Heart right ventricle (tissue), 16 donors: ENCODE measurements at places on chromosomes 11 and 22. TPM values are rescaled to one million over a fixed set of nuclear protein-coding genes. Genes with fewer than 3 reads are reported as not detected.

DNA sequence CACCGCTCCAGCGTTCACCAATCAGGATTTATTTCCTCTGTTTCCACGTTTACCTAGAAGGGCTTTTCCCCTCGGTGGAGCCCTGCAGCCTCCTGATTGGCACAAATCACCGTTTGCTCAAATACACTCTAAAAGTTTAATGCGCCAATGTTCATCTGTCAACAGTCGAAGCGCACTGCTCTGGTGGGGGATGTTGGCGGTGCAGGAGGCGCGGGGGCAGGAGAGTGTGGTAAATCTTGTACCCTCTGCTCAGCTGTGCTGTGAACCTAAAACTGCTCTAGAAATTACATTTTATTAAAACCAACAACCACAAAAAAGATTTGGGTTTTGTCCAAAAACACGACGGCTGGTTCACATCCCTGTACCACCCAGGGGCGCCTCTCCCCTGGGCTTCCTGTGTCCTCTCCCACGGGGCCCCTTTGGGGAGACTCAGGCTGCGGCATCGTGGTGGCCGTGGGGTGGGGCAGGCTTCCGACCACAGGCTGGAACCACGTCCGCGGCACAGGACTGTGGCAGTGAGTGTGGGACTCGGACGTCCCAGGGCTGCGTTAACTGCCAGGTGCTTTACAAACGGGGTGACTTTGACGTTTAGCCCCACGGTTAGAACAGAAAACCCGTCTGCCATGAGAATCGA, 13.5 kb downstream of the TTLL8 start:
- no peak for DNase-seq

DNA sequence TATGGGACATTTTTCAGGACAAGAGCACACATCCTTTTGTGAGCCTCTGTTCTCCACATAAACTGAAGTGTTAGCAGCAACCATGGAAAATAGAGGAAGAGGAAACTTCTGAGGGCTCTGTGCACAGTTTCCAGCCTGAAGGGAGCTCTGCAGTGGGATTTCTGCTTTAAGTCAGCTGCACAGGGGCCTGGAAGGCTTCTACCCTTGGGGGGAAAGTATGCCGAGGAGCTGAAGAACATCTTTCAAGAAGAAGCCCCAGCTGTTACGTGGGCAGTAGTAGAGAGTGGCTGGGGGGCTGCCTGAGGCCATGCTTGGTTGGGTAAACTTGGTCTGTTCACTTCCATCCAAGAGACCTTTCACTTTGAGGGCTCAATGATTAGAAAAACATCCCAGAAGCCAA, 82.7 kb upstream of the EED start:
- no peak for DNase-seq

DNA sequence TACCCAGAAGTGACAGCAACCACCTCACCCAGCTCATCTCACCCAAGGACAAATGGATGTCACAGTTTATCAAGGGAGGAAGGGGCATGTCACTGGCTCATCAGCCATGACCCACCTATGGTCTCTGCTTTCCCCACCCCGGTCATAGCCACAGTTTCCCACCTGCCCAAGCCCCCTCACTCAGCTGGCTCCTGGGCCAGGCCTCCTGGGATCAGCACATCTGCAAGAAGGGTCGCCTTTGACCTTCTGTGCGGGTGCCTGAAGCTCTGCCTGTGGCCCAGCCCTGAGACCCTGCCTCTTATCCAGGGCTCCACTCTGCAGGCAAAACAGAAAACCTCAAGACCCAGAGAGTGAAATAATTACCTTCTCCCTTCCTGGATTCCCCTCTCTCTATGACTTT, 236.4 kb downstream of the BUD13 start:
- no peak for DNase-seq

GRCh38 chr11:1256257-1257045, 33.6 kb downstream of the MUC5B start:
- no peak for DNase-seq

- no peak for DNase-seq
Measured at GRCh38 chr11:92376146-92376599, 151.6 kb downstream of the FAT3 start.

- DNase-seq, result no peak
Measured at GRCh38 chr11:10695833-10696232, 2.3 kb upstream of the IRAG1 start.

GRCh38 chr11:11415901-11416300, 62.9 kb upstream of the CSNK2A3 start:
- DNase-seq, result no peak

GRCh38 chr11:57428643-57429042, 1.7 kb upstream of the SLC43A3 start:
- DNase-seq, result no peak

- DNase-seq, result no peak
Measured at GRCh38 chr11:115656669-115657068, 152.5 kb upstream of the CADM1 start.

DNA sequence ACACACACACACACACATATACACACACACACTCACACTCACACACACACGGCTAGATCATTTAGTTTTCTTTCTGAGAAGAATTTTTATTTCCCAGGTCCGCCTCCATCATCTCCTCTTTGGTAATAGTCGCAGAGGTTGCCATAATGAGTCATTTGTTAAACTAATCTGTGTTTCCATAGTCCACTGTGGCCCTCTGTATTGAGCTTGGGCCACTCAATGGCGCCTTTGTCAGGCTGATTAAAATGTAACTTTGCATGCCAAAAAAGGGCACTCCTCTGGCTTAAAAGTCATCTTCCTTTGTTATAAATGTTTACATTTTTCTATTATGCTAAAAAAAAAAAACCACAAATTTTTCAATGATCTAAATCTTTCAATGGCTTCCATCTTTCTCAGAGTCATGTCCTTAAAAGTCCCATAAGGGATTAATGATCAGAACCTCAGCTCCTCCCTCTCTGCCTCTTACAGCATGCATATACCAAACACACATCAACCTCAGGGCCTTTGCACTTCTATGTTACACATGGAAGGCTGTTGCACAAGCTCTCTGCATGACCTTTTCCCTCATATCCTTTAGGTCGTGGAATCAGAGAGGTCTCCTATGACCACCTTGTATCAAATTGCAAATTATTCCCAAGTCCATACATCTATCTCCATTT, 35.3 kb downstream of the EHF start:
- no peak for DNase-seq

GRCh38 chr11:120184946-120185705, 25.7 kb upstream of the OAF start:
- peak; percentile 82 for DNase-seq

DNA sequence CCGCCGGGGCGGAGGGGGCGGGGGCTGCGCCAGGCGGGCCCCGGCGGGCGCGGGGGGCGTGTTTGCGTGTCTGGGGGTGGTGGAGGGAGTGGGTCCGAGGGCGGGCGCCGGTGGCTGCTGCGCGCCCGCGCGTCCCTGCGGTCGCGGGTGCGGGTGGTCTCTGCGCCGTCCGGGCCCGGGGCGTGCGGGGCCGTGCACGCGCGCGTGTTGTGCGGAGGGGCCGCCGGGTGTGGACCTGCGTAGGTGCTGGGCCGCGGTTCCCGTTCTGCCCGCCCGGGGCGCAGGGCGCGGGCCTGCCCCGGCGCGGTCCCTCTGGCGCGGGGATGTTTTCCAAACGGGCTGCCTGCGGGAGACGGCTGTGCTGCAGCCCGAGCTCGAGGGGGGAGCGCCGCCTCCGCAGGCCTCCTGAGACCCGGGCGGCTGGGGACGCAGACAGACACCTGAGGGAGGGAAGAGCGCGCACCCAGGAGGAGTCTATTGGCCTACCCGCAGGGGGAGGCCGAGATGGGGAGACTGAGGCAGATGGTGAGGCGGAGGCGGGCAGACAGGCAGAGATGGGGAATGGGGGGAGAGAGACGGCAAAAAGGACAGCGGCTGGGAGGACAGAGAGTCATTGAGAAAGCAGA, 442 bp downstream of the PELI3 start:
- peak; percentile 49 for DNase-seq

DNA sequence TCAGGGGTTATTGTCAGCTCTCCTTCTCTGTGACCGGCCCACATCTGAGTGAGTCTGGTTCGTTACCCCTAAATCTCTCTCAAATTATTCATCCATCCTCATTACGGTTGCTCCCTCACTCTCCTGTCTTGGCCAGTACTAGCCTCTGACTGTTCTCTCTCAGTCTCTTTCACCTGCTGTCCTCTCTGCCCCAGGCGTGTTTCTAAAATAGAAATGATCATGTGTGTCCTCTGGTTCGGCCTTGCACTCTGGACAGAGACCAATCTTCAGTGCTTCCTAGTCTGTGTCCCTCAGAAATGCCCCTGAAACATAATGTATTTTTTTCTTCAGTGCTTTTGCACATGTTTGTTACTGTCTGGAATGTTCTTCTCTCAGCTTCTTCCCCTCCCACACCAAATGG, 4.9 kb downstream of the PSMD13 start:
- no peak for DNase-seq

DNA sequence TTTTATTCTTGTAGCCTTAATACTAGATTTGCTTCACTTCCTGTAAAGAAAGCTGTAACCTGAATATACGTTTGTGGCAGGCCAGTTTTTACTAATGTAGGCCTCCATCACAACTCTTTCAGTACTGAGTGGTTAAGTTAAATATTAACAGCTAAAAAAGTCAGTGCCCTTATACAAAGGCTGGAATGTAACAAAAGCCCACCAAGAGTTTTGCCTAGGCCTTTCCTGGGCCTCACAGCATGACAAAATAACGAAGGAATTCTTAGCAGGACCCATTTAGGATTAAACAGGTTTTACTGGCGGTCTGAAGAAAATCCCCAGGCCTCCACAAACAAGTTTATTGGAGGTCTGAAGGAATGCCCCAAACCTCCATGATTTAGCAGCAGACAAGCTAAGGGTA, 43.7 kb downstream of the PIWIL3 start:
- DNase-seq, result no peak

DNA sequence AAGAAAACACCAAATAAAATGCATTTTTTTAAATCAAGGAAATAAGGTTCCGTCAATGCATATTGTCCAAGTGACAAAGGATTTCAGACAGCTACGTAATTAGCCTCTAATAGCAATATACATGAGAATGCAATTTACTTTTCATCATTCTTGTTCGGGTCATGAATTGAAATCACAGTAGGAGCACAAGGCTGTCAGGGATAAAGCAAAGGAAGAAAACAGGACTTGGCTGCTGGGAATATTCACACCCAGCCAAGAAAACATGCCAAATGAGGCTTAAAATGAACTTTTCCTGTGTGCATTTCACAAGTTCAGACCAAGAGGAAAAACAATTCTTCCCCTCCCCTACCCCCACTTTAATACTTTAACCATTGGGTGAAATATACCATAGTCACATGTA, 188.6 kb downstream of the CWF19L2 start:
- no peak for DNase-seq

GRCh38 chr11:59560702-59561473, 49.5 kb downstream of the OR4D9 start:
- peak; percentile 87 for DNase-seq

DNA sequence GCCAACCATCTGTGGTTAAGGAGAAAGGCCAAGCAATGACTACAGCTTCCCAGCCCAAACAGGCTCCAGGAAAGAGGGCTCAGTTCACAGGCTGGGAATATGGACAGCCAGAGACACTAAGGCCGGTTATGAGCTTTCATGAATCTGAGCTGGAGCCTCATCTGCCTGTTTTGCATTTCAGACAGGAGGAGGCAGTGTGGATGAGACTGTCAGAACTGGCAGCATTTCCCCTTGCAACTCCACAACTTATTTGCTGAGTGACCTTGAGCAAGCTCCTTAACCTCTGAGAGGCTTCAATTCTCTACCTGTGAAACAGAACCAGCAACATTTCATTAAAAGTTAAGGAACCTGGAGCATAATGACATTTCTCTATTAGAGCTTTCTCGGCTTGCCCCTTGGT, 264.0 kb downstream of the ETS1 start:
- peak; percentile 32 for DNase-seq

DNA sequence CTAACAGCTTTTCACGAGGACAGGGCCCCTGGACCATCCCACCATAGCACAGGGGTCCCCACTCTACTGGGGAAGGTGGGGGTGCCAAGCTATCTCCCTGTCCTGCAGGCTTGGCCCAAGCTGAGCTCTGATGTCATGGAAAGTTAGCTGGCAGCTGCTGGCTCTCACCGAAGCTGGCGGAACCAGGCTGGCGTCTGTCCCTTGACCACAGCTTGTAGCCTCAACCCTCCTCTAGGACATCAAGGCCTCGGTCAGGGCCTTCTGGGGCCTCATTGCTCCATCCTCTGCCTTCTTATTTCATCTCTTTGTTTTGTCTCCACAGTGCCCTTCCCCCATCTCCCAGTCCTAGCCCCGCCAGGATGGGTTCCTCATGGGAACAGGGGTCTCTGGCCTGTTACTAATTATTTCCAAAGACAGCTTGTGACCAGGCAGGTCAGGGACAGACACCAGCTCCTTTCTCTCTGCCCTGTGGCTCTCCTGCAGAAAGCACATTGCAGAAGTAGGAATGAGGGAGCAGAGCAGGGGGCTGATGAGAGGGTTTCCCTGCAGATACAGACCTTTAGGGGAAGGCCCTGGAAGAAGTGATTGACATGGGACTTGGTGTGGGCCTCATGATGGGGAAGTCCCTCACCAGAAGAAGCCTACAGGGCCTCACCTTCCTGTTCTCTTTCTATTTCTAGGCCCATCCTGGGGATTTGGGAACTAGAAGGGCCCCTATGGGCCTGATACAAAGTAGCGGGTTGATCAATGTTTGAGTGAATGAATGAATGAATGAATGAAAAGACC, 97.5 kb upstream of the ALX4 start:
- peak; percentile 27 for DNase-seq

DNA sequence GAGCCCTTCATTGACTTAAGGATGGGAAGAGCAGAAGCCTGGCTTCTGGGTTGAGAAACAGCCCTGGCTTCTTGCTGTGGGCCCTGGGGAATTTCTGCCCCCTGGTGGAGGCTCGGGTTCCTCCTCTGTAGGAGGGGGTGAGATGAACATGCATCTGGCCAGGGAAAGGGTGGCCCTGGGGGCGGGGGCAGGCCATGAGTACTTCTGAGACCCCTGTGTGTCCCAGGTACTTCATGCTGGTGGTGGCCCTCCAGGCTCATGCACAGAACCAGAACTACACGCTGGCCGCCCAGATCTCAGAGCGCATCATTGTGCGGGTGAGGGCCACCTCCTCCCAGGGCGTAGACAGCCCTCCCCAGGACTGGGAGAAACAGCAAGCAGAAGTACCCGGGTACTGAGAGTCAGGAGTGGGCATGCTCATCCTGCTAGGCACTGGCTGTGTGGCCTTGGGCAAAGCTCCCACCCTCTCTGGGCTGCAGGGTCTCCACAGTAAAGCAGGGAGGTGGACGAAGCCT, 15.8 kb downstream of the TMEM258 start:
- peak; percentile 35 for DNase-seq

Gene TYR
- not detected for total RNA-seq

Gene USP2
- 160 TPM for total RNA-seq

Gene IGLL5
- 0.71 TPM for total RNA-seq

Gene PANX2
- 0.21 TPM for total RNA-seq

Gene CADM1
- 43.1 TPM for total RNA-seq

Gene DDX25
- not detected for total RNA-seq

Gene DKK3
- 861 TPM for total RNA-seq

Gene TMEM151A
- 0.21 TPM for total RNA-seq

Gene BTBD18
- total RNA-seq, result not detected

Gene MPPED2
- total RNA-seq, result 11.5 TPM
